CD4-positive, alpha-beta T cell treated with Interleukin-12 subunit alpha and Interleukin-12 subunit beta, for 1 hour (primary cell): ENCODE measurements at places on chromosomes 16 and 17.

DNA sequence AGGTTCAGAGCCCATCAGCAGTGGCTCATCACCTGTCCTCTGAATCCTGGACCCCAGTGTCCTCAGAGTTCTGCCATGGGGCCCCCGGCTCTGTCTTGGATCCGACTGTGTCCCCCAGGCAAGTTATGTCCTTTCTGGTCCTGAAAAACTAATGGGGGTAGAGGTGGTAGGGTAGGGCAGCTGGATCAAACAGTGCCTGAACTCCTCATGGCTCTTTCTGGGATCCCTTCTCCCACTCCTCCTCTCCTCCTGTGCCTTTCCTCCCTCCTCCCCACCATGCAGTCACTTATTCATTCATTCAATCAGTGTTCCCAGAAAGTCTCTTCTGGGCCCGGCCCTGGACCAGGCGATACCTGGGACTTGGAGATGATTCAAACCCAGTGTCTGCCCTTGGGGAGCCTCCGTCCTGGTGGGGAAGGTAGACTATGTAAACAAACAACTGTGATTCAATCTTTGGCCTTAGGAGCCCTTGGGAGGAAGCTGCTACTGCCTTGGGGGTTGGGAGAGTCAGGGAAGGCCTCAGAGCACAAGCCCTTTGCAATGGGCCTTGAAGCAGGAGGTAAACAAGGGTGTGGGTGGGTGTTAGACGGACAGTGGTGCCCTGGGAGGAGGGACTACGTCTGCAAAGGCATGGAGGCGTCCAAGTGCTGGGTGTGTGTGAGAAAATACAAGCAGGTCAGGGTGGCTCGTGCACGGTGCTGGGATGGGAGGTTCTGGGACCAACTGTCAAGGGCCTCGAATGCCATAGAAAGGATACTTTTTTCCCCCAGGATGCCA, 6.4 kb upstream of the FAM83G start:
- no peak for DNase-seq

DNA sequence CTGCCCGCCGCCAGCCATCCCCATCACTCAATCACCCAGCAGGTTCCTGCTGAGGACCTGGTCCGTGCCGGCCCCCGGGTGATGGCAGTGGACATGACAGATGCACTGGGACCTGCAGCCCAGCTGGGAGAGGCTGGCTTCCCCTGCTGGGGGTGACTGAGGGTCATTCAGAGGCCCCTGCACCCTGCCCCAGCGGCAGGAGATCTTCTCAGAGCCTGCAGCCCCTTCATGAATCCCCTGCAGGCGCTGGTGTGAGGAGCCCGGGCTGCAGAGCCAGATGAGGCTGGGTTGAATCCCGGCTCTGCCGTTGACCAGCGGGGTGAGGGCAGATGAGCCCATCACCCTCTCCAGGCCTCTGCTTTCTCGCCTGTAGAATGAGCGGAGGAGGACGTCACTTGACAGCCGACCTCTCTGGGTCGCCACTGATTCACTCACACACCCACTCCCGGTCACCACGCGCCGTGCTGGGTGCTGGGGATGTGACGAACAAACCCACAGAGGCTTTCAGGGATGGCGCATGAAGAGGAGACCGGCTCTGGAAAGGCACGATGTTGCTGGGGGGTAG, 95.2 kb upstream of the CIBAR2 start:
- DNase-seq: no peak

- no peak for DNase-seq
Observed at GRCh38 chr17:31437720-31438400, 46.4 kb downstream of the RAB11FIP4 start.

GRCh38 chr16:17276010-17276530, 194.7 kb downstream of the XYLT1 start:
- DNase-seq: no peak

- no peak for DNase-seq
Observed at GRCh38 chr17:66228887-66229782, at the start of gene APOH. Gene APOH (minus strand): TSS chr17:66229415. CDS start chr17:66229379, 36 bp downstream.

DNA sequence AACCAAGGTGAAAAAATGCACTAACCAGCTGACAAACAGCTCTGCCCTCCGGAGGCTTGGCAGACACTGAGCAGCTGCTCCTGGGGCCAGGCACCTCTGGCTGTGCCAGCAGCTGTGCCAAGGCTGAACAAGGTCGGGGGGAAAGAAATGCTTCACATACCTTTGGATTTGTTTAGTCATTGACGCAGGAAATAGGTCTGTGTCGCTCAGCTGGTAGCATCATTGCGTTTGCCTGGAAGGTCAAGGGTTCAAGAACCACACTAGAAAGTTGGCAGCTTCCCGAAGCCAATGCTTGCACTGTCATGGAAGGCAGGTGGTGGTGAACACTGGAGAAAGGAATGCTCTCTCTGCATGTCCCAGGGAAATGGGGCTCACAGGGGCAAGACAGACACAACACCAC, 63.5 kb downstream of the PCTP start:
- DNase-seq: no peak

DNA sequence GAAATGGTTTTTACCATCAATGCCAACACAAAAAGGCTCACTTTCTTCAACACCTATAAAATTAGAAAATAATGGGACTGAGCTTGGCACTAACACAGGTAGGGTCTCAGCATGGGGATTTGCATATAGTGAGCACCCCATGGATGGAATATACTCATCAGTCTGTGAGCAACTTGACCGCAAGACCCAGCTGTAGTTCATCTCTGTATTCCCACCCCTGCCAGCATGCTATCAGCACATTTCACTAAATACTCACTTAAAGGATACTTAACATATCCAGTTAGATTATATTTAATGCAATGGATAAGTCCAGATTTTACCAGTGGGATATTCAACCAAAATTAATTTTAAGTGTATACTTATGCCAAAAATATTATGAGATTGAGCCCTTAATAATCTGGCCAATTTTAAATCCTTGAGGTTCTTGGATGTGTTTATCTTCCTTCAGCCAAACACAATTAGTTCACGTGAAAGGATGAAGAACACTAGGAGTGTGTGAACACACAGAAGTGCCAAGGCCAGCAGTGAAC, 66.7 kb downstream of the C16orf95 start:
- no peak for DNase-seq

GRCh38 chr16:63745456-63745855, 1376.4 kb downstream of the CDH11 start:
- no peak for DNase-seq

- DNase-seq: no peak
Observed at GRCh38 chr16:67206838-67207248, 7.9 kb downstream of the ELMO3 start.

DNA sequence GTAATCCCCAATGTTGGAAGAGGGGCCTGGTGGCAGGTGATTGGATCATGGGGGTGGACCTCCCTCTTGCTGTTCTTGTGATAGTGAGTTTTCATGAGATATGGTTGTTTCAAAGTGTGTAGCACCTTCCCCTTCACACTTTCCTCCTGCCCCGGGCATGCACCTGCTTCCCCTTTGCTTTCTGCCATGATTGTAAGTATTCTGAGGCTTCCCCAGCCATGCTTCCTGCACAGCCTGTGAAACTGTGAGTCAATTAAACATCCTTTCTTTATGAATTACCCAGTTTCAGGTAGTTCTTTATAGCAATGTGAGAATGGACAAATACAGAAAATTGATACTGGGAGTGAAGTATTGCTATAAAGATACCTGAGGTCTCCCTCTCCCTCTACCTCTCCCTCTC, 29.4 kb downstream of the RNF112 start:
- DNase-seq: no peak

GRCh38 chr16:61579195-61579594, 457.0 kb downstream of the CDH8 start:
- DNase-seq: no peak

- no peak for DNase-seq
Observed at GRCh38 chr16:89581861-89582563, 6.5 kb downstream of the CPNE7 start.

DNA sequence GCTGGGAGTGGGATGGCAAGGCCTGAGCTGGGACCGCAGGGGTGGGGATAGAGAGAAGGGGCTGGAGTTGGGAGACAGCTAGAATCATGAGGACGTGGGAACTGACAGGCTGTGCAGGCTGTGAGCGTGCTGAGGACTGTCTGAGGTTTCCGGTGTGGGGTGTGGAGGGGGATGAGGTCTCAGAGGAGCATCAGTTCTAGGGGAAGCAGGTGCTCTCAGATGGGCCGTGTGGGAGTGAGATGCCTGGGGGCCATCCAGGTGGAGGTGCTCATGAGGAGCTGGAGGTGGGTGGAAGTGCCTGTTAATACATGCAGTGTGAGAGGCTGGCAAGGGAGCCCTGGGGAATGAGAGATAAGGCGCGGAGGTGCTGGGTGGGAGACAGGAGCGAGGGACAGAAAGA, 27.2 kb downstream of the HASPIN start:
- peak; percentile 57 for DNase-seq
